ENCODE measurements at places on chromosomes 7 and 10.

GRCh38 chr10:95832216-95833041, 75.3 kb upstream of the CC2D2B start:
- DNase-seq: peak; percentile 46

DNA sequence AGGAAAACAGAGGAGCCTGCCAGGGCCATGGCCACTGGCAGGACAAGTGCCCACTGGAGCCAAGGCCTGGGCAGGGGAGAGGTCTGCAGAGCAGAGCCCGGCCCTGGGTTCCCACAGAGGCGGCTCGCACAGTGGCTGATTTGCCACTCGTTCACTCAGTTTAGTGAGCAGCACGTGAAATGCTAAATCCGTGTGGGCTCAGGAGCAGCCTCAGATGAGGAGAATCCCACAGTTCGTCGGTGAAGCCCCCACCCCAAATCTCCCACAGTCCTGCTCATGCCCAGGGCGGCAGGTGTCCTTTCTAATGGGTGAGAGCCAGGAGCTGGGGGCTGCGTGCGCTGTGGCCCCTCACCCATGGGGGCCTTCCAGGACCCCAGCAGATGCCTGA, 107.7 kb upstream of the FAM20C start:
- DNase-seq: no peak

DNA sequence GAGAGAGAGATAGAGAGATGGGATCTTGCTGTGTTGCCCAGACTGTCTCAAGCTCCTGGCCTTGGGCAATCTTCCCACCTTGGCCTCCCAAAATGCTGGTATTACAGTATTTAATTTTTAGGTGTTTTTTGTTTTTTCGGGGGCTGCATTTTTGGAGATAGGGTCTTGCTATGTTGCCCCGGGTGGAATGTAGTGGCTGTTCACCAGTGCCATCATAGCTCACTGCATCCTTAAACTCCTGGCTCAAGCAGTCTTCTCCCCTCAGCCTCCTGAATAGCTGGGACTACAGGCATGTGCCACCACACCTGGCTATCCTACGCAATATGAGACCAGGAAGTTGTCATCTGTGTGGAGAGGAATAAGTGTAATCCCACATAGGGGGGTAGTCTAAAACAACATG, 42.4 kb downstream of the KCTD7 start:
- DNase-seq: no peak

DNA sequence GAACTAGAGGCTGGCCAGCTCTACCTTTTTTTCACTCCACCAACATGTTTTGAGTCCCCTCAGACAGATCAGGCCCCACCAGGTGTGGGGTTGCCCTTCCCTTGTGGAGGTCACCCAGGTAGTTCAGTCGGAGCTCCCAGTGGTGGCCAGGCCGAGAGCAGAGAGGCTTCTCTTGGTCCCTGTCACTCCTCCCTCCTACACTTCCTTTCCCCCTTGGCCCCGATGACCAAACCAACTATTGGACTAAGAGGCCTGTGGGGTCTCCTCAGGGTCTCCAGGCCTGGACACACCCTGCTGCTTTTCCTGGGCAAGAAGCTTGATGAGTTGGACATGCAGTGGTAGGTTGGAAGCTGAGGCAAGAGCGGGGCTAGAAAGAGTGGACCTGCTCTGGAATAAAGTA, 174.8 kb downstream of the ZNF248 start:
- DNase-seq: no peak

- no peak for DNase-seq
These were observed 96.1 kb downstream of the AMPH start for GRCh38 chr7:38535073-38535472.

- no peak for DNase-seq
These were observed 11.1 kb downstream of the SLC16A12 start for GRCh38 chr10:89524279-89524678.

GRCh38 chr10:96406091-96406490, 47.3 kb upstream of the OPALIN start:
- no peak for DNase-seq

GRCh38 chr10:121165276-121165675, 314.1 kb downstream of the WDR11 start:
- no peak for DNase-seq

GRCh38 chr7:50957855-50958254, 175.2 kb upstream of the GRB10 start:
- DNase-seq: no peak

- no peak for DNase-seq
These were observed 61.0 kb upstream of the MYL10 start for GRCh38 chr7:101690061-101690460.

- DNase-seq: no peak
These were observed 3.8 kb downstream of the UPK3B start for GRCh38 chr7:76513817-76514799.

GRCh38 chr7:20260223-20260622, 43.0 kb upstream of the MACC1 start:
- DNase-seq: no peak

DNA sequence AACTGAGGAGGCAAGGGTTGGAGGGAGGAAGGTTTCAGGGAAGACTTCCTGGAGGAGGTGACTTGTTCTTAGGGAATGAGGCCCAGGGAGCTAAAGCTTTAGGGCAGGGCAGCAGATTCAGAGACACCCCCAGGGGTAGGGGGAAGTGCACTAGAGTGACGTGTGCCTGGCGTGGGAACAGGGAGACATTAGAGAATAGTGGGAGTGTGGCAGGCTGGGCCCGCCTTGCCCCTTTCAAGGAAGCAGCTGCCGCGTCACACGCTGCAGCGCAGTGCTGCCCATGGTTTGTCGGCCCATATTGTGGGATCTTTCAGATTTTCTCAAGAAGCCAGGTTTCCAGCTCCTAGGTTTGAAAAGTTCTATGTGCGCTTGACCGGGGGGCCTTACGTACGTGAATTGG, 139.4 kb downstream of the LHPP start:
- DNase-seq: no peak

- DNase-seq: no peak
These were observed 57.1 kb downstream of the PLPP4 start for GRCh38 chr10:120514035-120514620.

DNA sequence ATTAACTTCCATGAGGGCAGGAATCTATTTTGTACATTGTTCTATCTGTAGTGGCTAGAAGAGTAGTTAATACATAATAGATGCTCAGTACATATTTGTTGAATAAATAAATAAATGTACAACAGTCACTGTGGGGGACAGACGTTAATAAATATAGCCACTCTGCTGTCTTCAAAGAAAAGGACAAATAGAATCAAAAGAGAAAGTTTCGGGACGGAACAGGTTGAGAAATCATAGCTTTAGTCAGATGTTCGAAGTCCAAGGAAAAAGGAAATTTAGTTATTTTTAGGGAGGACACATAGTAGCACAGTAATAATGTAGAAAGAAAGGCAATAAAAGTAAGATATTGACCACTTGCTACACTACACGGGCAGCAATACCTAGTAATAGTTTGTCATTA, 861.4 kb downstream of the PCDH15 start:
- no peak for DNase-seq

DNA sequence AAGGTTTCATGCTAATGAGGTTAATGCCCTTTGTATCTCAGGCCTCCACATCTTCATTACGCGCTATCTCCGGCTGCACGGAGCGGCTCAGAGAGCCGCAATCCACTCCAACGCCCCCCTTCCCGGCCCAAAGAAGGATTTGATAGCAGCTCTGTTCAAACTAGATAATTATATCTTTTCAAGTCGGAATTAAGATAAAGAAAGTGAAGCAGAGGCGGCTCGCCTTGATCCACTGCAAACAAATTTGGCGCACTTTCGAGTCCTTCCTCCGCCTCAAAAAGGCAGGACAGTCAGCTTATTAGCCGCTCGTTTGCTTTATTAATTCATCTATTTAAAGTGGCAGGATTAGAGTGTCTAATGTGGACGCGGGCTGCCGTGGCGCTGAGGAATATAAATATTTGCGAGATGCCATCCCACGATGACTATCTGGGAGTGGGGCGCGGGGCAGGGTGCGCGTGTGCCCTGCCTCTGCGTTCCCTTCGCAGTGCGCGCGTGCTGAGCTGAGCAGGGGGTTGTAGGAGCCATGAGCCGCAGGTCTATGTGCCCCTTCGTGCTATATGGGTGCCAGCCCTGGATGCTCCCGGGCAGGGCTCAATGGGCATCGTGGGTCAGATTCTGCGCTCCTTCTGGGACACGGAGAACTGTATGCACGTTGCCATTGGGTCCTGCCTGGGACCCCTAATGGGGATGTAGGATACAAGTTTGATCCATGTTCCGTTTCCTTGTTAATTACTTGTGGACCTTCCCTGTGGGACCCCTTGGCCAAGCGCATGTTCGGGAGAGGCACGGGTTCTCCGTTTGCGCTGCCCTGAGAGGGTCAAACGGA, 9.0 kb downstream of the EMX2 start:
- DNase-seq: no peak

- DNase-seq: no peak
These were observed 584.4 kb downstream of the TCERG1L start for GRCh38 chr10:130726996-130727725.

- DNase-seq: no peak
These were observed 1199.2 kb downstream of the SORCS3 start for GRCh38 chr10:105840288-105840770.

- DNase-seq: no peak
These were observed 80.0 kb downstream of the EPC1 start for GRCh38 chr10:32266979-32267378.

DNA sequence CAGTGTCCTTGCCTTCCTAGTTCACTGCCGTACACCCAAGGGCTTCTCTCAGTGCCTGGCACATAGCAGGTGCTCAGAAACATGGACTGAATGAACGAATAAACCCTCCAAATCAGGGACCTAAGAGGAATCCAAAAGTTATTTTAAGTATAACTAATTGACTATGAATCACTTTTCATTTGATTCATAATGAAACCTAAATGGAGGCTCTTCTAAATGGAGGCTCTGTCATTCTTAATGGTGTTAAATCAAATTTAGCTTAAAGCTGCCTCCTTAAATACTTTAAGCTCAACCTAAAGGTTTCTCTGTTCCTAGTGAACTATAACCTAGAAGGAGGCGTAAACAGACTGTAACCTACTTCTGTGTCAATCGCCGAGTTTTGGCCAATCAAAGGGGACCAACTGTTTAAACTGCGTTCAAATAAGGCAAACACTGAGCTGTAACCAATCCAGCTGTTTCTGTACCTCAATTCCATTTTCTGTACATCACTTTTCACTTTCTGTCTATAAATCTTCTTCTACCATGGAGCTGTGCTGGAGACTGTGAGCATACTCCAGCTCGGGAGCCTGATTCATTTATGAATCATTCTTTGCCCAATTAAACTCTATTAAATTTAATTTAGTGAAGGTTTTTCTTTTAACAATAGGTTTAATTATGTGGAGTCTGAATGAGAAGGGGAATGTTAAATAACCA, 11.0 kb downstream of the PYROXD2 start:
- no peak for DNase-seq

- no peak for DNase-seq
These were observed 120.3 kb upstream of the ADAM12 start for GRCh38 chr10:126508535-126509040.

- DNase-seq: peak; percentile 62
These were observed 4.4 kb upstream of the GSTK1 start for GRCh38 chr7:143258831-143259230.

DNA sequence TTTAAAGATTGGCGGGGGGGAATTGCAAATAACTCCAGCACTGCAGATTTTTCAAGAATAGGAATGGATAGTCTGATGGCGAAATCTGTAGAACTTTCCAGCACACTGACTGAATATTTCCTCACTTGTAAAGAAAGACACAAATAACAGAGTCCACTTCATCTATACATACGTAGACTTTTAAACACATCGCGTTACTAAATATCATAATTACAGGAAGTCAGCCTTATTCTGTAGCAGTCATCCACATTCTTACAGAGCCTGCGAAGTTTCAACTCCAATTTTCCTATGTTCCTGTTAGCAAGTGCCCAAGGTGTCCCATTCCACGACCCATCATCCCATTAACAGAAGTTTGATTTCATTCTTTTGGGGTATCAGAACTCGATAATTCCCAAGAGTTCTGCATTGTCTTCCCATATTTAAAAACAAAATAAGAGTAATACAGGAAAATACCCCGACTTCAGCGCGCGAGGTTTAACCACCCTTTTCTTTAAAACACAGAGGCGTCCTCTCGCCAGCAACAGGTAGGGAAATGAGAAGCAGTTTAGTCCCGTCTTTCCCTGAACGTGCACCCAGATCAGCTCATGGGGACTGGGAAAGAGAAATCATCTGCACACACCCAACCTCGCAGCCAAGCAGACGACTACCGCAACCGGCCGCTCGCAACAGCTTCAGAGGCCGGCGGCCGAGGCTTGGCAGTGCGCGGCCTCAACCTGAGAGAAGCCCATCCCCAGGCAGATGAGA, 880 bp downstream of the HERC4 start:
- no peak for DNase-seq

GRCh38 chr10:131174651-131175540, 136.6 kb downstream of the TCERG1L start:
- DNase-seq: no peak

- no peak for DNase-seq
These were observed 2.7 kb upstream of the HERPUD2 start for GRCh38 chr7:35697414-35698175.

DNA sequence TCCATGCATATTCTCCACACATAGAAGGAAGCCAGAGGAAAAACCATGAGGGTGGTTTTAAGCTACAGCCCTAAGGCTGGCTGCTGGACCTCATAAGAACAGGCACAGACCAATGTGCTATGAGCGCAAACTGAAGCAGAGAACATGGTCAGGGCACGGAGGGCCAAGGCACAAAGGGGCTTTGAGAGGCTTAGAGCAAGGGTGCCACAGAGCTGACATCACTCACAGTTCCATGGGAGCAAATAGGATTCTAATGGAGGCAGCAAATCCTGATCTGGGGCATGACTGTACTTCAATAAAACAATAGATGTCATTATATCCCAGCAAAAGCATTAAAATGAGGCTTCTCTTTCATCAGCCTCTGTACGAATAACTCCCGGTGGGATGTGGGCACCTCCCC, 162.4 kb downstream of the COBL start:
- no peak for DNase-seq

- DNase-seq: no peak
These were observed 1.2 kb upstream of the GDI2 start for GRCh38 chr10:5814110-5815107.

GRCh38 chr7:70630818-70631457, 501.0 kb upstream of the GALNT17 start:
- DNase-seq: no peak

GRCh38 chr10:113187063-113187777, 237.2 kb downstream of the TCF7L2 start:
- DNase-seq: no peak

DNA sequence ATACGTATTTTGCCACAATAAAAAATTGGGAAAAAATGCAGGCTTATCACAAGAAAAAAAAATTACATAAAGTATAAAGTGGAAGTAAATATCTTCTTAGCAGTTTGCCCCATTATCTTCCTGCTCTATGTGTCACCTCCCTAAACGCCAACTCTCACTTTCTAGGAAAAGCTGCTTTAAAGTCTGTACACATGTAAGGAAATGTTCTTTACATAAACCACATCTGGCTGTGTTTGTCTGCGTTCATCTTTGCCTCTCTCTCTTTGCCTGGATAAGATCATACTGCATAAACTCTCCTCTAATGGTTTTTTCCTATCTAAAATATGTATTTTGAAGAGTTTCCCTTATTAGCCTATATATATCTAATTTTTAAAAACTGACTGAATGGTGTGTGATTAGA, 23.0 kb upstream of the UMAD1 start:
- no peak for DNase-seq
